ENCODE measurements at places on chromosomes 12 and 14. TPM values are rescaled to one million over a fixed set of nuclear protein-coding genes. Genes with fewer than 3 reads are reported as not detected.

GRCh38 chr12:117380083-117380482 lies 18.7 kb upstream of the NOS1 start:
- DNase-seq, result no peak

GRCh38 chr12:46524778-46525177 lies 152.2 kb upstream of the SLC38A2 start:
- DNase-seq, result peak; percentile 82

GRCh38 chr12:96190413-96191108 lies 3.6 kb upstream of the ELK3 start:
- DNase-seq, result no peak

- no peak for DNase-seq
Observed at GRCh38 chr14:54944737-54945391, 42.2 kb upstream of the GCH1 start.

GRCh38 chr14:91801358-91801757 lies 66.0 kb downstream of the TC2N start:
- DNase-seq, result no peak

DNA sequence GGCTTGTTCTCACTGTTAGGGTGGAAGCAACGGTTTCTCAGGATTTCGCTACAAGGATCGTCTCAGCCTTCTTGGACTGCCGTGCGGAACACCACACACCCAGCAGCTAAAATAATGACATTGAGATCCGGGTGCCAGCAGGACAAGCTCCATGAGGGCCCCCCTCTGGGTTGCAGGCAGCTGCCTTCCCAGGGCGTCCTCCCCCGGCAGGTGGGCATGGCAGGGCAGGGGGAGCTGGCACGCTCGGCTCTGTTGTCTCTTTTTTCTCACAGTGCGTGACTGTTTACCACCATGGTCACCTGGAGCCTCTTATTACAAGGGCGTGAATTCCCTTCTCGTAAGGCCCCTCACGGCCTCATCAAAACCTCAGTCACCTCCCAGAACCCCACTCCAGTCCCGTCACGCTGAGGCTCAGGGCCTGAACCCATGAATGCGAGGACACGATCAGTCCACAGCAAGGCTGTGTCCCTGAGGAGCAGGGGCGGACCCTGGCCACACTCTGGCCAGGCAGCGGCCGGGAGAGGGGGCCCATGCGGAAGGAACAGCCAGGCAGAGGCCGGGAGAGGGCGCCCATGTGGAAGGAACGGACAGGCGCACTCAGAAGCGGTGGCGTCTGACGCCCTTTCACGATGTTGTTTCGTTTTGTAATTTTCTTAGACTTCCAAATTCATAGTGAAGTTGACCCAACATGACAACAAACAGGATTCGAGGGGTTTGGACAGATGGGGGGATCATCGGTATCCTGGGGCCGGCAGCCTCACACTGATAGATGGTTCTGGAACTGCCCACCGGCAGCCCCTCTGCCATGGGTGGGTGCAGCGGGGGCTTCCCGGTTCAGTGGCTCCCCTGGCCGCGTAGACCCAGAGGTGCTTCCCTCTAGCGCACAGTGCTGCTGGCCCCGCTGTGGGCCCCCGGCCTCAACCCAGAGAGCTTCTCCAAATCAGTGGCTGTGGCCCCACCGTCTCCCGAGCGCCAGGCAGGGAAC lies 10.0 kb downstream of the LRCOL1 start:
- DNase-seq, result peak; percentile 70

KRT78 gene
- total RNA-seq, result not detected

CACNA1C gene
- total RNA-seq, result 1.5 TPM

PIK3C2G gene
- total RNA-seq, result not detected

Measured in psoas muscle (tissue), 8 donors.